Activated CD8-positive, alpha-beta memory T cell treated with anti-CD3 and anti-CD28 coated beads, Interleukin-2, amount 50 U/mL, for 48 hours (primary cell): ENCODE measurements at places on chromosomes 11 and 22.

DNA sequence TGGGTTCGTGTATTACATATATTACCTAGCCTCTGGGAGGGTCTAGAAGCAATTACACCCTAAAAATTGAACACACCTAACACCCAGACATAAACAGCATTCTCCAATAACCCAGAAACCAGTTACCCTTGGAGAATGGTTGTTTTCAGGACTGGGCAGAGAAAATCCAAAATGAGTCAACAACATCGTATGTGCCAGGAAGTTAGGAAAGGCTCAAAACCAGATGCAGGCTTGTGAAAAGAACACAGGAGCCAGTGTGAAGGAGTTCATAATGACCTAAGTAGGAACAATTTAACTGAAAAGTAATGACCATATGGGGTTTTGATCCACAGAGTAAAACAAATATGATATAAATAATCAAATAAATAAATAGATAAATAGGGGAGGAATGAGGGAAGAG is 5.1 kb upstream of the CLPB start:
- no peak for DNase-seq

DNA sequence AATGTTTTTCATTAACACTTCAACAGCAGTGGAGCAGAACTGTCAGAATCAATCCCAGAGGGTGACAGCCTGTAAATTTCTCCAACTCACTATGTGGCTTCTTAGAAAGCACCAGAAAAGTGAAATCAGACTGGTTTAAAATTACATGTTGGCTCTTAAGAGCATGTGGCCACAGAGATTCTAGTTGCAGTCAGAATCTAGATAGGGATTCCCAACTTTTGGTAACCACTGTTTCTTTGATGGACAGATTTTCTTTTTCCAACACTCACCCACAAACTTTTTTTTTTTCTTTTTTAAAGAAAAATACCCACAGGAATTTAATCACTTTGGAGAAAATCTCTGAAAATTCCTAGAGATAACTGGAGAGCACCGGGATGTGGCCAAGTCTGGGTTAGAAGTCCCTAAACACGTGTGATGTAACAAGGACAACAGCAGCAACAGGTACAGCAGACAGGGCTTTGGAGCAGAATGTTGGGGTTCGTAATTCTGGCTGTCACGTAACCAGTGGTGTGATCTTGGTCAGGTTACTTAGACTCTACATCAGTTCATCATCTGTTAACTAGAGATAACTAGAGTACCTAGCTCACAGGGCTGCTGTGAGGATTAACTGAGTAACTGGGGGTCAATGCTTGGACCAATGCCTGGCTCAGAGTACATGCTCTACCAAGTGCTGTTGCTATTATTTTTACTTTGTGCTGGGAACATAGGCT is 100.1 kb downstream of the NAT10 start:
- DNase-seq, result no peak

- no peak for DNase-seq
Measured at GRCh38 chr11:24064309-24064903, 432.4 kb upstream of the LUZP2 start.

GRCh38 chr11:78200553-78200952 is 11.8 kb downstream of the USP35 start:
- DNase-seq, result no peak

- no peak for DNase-seq
Measured at GRCh38 chr22:39820256-39820655, 73.3 kb downstream of the ENTHD1 start.

GRCh38 chr11:8097468-8097867 is 16.5 kb downstream of the TUB start:
- no peak for DNase-seq

GRCh38 chr11:6228520-6228919 is 5.9 kb downstream of the FHIP1B start:
- no peak for DNase-seq

GRCh38 chr11:27196203-27196897 is 155.7 kb downstream of the BBOX1 start:
- no peak for DNase-seq

DNA sequence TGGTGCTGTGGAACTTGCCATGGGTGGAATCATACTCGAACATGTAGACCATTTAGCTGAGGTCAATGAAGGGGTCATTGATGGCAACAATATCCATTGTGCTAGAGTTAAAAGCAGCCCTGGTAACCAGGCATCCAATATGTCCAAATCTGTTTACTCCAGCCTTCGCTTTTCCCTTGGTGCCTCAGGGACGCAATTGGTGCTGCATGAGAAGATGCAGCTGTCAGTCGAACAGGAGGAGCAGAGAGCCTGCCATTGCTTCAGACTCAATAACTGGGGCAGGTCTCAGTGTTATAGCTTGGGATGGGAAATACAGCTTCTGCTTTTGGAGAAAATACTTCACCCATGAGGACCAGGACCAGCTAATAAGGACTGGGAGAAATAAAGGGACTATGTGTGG is 5.0 kb upstream of the MCHR1 start:
- no peak for DNase-seq

DNA sequence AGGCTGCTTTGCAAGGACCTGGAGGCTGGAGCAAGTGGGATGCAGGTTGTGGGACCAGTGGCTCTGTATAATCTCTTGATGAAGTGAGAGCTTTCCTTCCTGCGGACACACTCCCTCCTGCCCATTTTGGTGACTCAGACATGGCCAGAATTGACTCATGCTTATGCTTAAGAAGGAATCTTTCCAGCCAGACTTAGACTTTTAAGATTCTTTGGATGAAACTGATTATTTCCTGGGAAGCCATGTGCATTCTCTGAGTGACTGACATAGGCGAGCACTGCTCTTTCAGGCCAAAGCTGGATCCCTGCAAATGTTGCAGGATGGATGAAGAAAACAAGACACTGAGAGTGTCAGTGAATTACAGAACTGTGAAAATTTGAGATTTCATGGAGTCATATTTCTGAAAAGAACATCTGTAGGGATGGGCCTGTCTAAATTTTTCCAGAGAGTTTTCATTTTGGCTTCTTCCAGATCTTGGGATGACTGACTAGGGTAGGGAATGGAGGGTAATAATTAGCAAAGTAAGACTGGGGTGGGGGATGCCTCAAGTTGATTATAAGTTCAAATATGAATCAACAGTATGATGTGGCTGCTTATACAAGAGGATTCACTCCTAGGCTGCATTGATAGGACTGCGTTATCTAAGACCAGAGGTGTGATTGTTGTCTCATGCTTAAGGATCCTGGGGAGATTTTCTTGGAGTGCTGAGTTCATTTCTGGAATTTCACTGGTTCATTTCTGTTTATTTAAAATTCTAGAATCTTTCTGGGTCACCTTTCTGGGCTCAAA is 195.8 kb downstream of the HIPK3 start:
- no peak for DNase-seq

GRCh38 chr22:35229865-35230264 is 27.4 kb upstream of the HMGXB4 start:
- DNase-seq, result no peak

- no peak for DNase-seq
Measured at GRCh38 chr11:3947061-3947460, 91.6 kb downstream of the STIM1 start.

GRCh38 chr22:35555483-35555890 is 14.9 kb downstream of the RASD2 start:
- no peak for DNase-seq

- DNase-seq, result no peak
Measured at GRCh38 chr22:29903371-29903770, 20.4 kb downstream of the MTMR3 start.

GRCh38 chr11:122179961-122180834 is 64.2 kb upstream of the BLID start:
- no peak for DNase-seq

GRCh38 chr11:82967381-82967780 is 65.8 kb downstream of the DDIAS start:
- no peak for DNase-seq

DNA sequence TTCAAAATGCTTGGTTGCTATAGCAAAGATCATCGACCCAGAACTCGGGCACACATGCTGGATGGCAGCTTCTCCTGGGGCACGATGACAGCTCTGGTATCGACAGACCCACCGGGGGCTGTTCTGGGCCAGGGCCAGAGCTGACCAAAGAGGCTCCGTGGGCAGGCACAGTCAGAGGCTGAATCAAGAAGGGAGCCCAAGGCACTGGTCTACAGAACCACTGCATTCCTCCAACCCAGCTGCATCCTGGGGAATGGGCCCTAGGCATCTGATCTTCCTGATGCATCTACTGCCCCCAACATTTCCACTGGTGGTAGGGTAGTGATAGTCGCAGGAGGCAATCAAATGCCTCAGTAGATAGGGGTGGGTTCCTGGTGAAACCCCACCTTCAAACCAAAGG is 470.3 kb downstream of the TBC1D22A start:
- DNase-seq, result no peak

DNA sequence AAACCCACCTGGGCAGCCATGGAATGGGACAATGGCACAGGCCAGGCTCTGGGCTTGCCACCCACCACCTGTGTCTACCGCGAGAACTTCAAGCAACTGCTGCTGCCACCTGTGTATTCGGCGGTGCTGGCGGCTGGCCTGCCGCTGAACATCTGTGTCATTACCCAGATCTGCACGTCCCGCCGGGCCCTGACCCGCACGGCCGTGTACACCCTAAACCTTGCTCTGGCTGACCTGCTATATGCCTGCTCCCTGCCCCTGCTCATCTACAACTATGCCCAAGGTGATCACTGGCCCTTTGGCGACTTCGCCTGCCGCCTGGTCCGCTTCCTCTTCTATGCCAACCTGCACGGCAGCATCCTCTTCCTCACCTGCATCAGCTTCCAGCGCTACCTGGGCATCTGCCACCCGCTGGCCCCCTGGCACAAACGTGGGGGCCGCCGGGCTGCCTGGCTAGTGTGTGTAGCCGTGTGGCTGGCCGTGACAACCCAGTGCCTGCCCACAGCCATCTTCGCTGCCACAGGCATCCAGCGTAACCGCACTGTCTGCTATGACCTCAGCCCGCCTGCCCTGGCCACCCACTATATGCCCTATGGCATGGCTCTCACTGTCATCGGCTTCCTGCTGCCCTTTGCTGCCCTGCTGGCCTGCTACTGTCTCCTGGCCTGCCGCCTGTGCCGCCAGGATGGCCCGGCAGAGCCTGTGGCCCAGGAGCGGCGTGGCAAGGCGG is 11.4 kb upstream of the ARHGEF17 start:
- no peak for DNase-seq
